NCI-H2081 (cell line): ENCODE measurements at places on chromosomes 11 and 22.
A peak's percentile ranks its signal among the peaks of the same experiment; 100 is the strongest.

DNA sequence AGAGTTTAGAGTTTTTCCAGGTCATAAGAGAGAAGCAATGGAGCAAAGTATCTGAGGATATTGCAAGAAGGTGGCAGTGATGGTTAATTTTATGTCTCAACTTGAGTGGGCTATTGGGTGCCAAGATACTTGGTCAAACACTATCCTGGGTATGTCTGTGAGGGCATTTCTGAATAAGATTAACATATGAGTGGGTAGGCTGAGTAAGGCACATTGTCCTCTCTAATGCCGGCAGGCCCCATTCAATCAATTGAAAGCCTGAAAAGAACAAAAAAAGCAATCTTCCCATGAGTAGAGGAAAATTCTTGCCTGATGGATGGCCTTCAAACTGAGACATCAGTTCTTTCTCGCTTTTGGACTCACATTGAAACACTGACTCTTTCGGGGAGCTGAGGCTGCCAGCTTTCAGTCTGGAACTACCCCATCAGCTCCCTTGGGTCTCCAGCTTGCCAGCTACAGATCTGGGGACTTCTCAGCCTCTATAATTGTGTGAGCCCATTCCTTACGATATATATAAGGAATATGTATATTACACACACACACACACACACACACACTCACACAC is 228.8 kb downstream of the BUD13 start:
- DNase-seq: no peak

GRCh38 chr11:66226101-66226500 is 42.3 kb upstream of the RAB1B start:
- DNase-seq: no peak

DNA sequence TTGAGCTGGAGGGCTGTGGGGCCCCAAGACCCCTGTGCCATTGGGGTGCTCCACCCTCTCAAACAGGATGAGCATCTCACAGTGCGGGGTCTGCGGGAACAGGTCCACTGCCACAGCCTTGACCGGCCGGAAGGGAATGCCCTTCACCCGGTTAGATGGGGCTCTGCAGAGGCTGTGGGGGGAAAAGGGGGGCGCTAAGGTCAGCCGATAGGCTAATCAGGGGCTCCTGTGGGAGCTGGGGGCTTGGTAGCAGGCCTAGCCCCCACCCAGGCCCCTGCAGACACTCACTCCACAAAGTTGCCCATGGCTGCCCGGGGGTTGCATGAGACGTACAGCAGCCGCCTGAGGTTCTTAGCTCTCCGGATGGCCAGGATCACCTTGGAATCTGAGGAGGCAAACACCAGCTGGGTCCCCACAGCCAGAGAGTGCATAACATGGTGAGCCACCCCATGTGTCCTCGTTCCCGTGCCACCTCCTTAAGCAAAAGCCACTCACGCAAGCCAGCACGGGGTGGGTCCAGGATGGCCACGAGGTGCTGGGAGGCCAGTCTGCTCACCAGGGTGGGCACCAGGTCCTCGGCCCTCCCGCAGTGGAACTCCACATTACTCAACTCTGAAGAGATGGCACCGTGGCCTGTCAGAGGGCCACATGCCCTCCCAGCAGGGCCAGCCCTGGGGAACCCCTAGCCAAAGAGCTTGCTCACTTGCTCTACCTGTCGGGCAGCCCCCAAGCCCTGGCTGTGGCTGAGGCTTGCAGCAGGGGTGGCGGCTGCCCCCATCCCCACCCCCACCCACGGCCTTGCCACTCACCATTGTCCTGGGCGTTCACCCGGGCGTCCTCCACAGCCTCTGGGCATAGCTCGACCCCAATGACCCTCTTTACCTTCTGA is 3.0 kb upstream of the RANBP1 start:
- DNase-seq: no peak

- no peak for DNase-seq
Observed at GRCh38 chr22:17112491-17113042, 8.6 kb downstream of the TMEM121B start.

- no peak for DNase-seq
Observed at GRCh38 chr11:30125456-30125855, 105.4 kb upstream of the FSHB start.

GRCh38 chr22:29329581-29329980 is 14.1 kb upstream of the RASL10A start:
- no peak for DNase-seq

DNA sequence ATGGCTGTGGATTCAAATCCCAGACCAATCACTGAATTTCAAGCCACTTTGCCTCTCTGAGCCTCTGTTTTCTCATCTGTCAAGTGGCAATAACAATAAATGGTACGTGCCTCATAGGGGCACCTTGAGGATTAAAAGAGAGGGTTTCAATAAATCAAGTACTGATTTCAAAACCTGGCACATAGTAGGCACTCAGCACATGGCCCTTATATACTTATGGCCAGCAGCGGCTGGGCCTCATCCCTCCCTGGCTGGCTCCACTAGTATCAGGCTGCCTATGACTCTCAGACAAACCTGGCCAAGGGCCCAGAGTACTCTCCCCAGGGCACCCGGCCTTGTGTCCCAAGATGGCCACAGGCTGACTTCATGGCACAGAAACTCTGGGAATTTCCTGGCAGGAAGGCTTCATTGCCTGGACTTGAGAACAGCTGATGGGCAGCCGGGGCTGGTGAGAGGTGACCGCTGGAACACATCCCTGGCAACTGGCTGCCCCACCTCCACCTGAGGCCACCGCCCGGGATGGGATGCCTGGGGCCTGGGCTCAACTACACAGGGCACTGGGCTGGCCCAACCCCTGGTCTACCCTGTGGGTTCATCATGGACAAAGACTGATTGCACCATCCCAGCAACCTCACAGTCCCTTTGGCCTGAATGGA is 3.4 kb downstream of the FADS3 start:
- DNase-seq: no peak

DNA sequence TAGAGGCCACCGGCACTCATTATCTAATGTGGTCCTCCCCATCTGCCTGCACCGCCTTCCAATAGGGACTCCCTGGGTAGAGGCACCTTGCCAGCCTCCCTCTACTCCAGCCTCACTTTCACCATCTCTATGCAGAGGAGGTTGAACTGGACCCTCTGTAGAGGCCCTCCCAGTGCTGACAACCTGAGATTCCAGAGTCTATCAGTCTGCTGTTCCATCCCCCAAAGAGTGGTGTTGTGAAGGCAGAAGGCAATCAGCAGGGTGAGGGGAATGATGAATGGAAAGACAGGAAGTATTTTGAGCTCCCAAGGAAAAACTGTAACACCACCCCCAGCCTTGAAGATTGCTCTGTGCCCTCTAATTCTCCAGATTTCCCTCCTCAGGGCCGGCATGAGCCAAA is 77.9 kb downstream of the THAP12 start:
- no peak for DNase-seq

- DNase-seq: no peak
Observed at GRCh38 chr11:43034341-43034740, 277.5 kb upstream of the API5 start.

- peak; percentile 76 for DNase-seq
Observed at GRCh38 chr11:94623120-94623735, 56.1 kb downstream of the PIWIL4 start.

- DNase-seq: no peak
Observed at GRCh38 chr11:73902303-73902702, 25.5 kb downstream of the PAAF1 start.

DNA sequence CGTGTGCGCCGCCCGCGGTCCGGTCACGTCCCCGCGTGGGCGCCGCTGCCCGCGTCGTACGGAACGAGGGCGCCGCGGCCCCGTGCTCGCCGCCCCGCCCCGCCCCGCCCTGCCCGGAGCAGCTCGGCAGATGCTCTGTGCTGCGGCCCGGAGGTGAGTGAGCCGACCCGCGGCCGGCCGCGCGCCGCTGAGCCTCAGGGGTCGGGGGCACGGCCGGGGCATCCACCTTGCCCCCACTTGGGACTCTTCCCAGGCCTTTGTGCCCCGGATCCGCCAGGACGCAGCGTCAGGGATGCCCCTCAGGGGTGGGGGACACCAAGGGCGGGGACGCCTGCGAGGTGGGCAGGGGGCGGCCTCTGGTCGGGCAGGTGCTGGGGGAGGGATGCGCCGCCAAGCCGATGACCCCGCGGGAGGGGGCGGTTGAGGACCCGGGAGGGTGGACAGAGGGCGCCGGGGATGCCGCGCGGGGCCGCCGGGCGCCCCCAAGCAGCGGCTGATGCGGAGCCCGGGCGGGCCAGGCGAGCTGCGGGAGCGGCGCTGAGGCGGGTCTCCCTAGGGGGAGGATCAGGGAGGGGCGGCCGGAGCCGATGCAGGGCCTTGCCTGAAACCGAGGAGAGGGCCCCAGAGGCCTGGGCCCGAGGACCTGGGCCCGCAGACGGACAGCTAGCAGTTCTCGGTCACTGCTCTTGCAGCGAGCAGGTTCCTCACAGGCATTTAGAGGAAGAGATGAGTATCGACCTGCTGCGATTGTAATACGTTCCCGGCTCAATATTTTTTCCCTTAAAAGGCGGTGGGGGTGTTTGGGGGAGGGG is at the start of gene GNAZ:
GNAZ (plus strand) TSS at position 102 of the 812 bp plus-strand sequence. CDS start 25,177 bp downstream, outside the sequence.
- no peak for DNase-seq

- no peak for DNase-seq
Observed at GRCh38 chr11:100752371-100753171, 65.5 kb downstream of the ARHGAP42 start.

- no peak for DNase-seq
Observed at GRCh38 chr22:32103658-32104315, 55.3 kb downstream of the C22orf42 start.

GRCh38 chr22:20635227-20635591 is 127.8 kb downstream of the MED15 start:
- no peak for DNase-seq

GRCh38 chr11:68942095-68942620 is 38.5 kb downstream of the IGHMBP2 start:
- no peak for DNase-seq

DNA sequence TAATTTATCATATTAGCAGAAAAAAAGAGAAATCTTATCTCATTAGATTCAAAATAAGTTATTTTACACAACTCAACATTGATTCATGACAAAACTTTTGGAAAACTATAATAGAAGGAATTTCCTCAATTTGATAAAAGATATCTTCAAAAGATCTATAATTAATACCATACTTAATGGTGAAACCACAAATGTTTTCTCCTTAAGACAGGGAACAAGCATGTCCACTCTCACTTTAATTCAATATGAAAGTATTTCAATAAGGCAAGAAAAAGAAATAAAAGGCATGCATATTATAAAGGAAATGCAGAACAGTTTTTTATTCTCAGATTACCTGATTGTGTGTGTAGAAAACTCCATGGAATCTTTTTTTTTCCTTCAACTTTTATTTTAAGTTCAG is 23.6 kb downstream of the MTNR1B start:
- no peak for DNase-seq

DNA sequence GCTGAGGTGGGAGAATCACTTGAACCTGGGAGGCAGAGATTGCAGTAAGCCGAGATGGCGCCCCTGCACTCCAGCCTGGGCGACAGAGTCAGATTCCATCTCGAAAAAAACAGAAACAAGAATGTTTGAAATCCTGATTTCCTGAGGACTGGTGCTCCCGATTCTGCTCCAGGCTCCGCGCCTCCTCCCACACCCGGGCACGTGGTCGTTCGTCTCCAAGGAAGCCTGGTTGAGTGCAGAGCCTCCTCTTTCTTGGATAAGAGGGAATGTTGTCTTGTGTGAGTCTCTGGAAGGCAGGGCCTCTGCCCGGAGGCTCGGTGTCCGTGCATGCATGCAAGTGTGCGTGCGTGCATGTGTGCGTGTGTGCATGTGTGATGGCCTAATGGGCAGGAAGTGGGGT is 30.1 kb downstream of the BRSK2 start:
- DNase-seq: no peak

DNA sequence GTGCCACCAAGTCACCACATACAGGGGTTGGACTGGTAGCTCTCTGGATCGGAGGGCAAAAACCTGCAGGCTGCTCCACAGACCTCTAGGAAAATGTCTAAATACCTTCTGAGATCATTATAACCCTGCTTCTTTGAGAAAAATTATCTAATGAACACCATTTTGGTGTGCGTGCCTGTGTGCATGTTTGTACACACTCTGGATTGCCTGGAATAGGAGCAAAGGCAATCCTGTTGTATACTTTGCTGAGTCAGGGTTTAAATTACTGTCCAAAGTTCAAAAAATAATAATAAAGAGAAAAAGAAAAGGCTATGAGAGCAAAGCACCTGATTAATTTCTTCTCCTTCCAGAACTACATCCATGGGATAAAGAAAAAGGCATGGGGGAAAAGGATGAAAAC is 11.0 kb downstream of the JAML start:
- DNase-seq: no peak

DNA sequence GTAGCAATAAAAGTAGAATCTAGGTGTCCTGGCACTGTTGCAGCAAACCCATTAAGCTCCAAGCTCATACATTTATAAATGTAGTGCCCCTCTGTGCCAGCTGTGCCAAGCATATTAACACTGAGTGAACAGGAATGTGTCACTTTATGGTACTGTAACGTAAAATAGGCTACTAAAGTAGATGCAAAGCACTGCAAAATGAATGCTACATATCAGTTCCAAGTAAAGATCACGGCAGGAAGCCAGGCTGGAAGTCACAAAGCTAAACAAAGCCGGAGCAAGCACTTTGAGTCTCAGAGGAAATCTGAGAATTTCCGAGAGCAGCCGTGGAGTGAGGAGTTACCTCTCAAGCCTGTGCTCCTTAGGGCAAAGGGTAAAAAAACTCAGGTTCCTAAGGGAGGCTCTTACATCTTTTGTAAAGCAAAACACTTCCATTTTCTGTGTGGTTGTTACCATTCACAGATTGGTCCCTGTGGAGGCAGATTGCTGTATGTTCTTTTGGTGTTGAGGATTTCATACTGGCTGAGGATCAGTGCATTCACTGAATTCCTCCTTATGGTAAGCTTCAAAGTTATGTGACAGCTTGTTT is 85.7 kb downstream of the WNT11 start:
- peak; percentile 51 for DNase-seq

DNA sequence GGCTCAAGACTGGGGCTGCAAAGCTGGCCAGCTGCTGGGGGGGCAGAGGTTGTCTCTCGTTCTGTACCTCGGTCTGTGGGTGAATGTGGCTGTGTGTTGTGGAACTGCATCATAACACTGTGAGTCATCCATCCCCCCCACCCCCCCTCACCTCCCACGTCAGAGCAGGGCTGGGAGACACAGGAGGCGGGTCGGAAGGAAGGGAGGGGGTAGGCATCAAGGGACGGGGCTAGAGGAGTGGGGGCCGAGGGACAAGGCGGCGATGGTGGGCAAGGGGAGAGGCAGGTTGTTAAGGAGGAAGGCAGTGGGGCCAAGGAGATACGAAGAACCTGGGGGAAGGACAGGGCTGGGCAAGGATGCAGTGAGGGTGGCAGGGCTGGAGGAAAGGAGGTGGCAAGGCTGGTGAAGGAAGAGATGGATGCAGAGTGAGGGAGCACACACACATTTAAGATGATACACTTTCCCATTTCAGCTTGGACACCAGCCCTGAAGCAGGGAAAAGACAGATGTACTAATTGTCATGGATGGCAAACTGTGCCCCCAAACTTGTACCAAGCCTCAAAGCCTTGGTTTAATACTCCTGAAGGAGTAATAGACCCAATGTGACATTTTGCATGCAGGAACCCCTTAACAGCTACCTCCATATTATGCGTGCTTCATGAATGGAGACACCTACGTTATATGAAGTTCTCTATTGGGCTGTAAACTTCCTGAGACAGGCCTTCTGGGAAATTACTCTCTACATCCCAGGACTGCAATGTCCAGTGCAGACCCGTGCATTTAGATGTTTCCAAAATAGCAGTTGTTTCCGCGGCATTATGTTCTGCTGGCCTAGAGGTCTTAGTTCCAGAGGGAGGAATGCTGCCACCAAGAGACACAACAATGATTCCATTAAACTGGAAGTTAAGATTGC is at the start of gene YPEL4:
YPEL4 (minus strand) TSS at position 87 of the 913 bp plus-strand sequence. CDS start 2,805 bp downstream, outside the sequence.
- no peak for DNase-seq

GRCh38 chr11:12117611-12118010 is 7.2 kb downstream of the MICAL2 start:
- no peak for DNase-seq

GRCh38 chr22:35476341-35476740 is 64.3 kb upstream of the RASD2 start:
- no peak for DNase-seq
